T-cell (primary cell): ENCODE measurements at places on chromosomes 1 and 21.

DNA sequence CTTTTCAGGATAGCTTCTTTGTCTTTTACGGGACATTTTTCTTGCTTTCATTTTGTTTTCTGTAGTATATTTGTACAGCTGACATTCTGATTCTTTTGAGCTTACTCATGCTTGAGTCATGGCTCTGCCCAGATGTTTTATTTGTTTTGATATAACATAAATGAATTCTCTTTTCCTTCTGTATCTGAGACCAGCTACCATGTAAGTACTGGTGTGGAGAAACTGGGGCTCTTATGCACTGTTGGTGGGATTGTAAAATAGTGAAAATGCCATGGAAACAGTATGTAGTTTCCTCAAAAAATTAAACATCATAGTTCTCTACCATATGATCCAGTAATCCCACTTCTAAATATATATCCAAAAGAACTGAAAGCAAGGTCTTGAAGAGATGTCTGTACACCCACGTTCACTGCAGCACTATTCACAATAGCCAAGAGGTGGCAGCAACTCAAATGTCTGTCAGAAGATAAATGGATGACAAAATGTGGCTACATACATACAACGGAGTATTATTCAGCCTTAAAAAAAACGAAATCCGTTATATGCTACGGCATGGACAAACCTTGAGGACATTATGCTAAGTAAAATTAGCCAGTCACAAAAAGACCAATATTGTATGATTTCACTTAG lies 61.4 kb downstream of the EIF2B3 start:
- H3K27ac ChIP-seq: no peak overlapping the region
- H3K4me1 ChIP-seq: no peaks in the 10 kb centered on the region
- no peaks in the 10 kb centered on the region for H3K36me3 ChIP-seq
- H3K27me3 ChIP-seq: no peaks in the 10 kb centered on the region

DNA sequence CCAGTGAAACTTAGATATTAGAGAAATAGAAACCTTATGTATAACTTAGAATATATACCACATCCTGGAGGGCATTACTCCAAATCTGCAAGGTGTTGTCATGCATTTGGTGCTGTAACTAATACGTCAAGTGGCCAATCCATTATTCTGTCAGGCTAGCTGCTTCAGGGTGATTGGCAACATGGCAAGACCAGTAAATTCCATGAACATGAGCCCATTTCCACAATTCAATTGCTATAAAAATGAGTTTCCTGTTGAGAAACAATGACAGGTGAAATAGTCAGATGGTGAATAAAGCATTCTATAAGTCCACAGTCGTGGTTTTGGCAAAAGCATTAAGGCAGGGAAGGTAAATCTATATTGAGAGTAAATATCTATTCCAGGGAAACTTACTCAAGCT lies 566.0 kb downstream of the ADGRL2 start:
- DNase-seq: no peak
- no peaks in the 10 kb centered on the region for H3K27me3 ChIP-seq
- H3K4me3 ChIP-seq: no peak overlapping the region

DNA sequence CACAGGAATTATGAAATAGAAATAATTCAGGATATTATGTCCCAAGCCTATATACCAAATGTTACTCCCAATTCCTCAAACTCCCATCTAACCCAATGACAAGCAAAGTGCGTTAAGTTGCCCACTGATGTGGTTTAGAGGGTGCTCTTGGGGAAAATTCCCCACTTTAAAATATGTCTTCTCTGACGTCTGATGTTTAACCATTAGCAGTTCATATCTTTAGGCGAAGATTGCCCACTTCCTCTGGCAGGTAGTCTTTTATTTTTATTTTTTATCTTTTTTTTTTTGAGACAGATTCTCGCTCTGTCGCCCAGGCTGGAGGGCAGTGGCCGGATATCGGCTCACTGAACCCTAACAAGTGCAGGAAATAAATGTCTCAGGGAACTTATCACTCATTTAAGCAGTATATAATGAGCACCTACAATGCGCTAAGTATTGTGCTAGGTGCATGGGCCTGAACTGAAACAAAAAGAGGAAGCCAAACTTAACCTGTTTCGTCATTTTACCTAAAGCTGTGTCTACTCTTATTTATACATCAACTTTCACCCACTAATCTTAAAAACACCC lies 1.3 kb upstream of the LYST start:
- peak; percentile 52 for DNase-seq
- H3K27me3 ChIP-seq: no peaks in the 10 kb centered on the region
- no peaks in the 10 kb centered on the region for H3K36me3 ChIP-seq
- peak overlapping the region; percentile 82 for H3K4me3 ChIP-seq
- H3K27ac ChIP-seq: peak overlapping the region; percentile 98

DNA sequence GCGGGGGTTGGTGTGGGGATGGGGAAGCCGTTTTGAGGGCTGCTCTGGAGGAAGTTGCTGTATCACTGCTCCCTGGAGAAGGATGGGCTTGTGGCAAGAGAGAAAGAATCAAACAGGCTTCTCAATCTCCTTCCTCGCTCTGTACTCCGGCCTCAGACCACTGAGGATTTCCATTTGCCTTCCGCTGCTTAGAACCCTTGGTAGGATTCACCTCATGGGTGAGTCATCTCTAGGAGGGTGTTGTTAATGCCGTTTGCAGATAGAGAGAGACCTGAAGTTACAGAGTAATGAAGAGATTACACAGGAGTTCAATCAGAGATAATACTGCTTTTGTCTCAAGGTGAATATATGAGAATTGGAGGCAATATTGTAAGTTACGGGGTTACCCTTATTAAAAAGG lies 15.3 kb downstream of the SLC35F3 start:
- H3K27me3 ChIP-seq: no peaks in the 10 kb centered on the region
- no peak overlapping the region for H3K27ac ChIP-seq
- H3K36me3 ChIP-seq: no peaks in the 10 kb centered on the region
- H3K4me1 ChIP-seq: no peaks in the 10 kb centered on the region
